ENCODE measurements at places on chromosomes 7 and 10.
A peak's percentile ranks its signal among the peaks of the same experiment; 100 is the strongest.

DNA sequence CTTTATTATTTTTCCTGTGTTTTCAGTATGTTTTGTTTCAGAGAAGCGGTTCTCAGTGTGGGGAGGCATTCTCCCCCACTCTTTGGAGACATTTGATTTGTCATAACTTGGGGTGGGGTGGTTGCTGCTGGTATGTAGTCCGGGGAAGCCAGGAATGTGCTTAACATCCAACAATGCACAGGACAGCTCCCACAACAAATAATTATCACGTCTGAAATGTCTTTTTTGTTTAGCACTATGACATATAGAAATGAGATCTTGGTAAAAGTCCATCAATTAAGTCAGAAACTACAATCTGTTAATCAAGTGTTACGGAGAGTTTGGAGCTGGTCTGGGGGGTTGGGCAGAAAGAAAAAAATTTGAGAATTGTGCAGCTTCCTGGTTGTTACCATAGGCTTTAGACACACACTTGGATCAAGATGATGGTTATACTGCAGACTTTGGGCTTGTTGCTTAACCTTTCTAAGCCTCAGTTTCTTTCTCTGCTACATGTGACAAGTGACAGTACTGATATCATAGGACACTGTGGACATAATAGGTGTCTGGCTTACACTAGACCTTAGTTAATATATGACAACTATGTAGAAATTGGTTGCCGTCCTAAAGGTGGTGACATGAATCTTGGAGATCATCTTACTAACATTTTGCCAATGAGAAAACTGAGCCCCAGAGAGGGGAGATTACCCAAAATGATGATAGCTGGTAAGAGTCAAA, 113.7 kb downstream of the LRMDA start:
- DNase-seq: no peak

GRCh38 chr10:9342885-9343570, 1288.5 kb downstream of the GATA3 start:
- no peak for DNase-seq

- no peak for DNase-seq
Measured at GRCh38 chr10:95531994-95532399, 29.2 kb downstream of the SORBS1 start.

DNA sequence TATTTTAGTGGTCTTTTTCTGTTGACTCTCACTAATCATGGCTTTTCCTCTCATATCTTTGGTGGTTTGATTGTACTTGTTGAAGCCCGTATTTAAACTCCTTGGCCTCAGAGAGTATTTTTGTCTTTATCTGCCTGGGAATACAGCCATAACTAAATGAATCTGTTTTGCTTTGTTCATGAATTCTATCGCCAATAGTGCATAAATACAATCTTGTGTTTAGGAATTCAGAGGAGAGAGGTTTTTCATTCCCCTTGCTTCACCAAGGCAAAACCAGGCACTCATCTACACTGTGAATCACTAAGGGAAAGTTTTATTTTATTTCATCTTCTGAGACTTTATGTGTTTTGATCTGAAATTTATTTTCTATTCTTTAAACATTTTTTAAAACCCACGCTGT, 152.7 kb downstream of the BICC1 start:
- no peak for DNase-seq

DNA sequence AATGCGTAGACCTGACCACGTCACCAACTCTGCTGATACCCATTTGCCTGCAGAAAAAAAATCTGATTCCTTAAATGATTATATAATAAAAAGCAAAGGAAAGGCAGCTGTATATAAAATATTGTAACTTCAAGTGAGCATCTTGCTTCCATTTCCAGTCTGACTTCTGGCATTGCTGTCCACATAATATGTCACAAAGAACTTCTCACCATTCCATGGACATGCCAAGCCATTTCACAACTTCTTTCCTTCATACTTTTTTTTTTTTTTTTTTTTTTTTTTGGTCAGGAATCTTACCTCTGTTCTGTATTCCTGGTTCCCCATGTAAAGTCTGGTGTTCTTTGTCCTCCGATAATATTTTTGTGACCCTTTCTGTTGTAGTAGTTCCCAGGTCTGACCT, 165.5 kb downstream of the SND1 start:
- no peak for DNase-seq

GRCh38 chr10:58660575-58661255, 148.0 kb downstream of the BICC1 start:
- no peak for DNase-seq

DNA sequence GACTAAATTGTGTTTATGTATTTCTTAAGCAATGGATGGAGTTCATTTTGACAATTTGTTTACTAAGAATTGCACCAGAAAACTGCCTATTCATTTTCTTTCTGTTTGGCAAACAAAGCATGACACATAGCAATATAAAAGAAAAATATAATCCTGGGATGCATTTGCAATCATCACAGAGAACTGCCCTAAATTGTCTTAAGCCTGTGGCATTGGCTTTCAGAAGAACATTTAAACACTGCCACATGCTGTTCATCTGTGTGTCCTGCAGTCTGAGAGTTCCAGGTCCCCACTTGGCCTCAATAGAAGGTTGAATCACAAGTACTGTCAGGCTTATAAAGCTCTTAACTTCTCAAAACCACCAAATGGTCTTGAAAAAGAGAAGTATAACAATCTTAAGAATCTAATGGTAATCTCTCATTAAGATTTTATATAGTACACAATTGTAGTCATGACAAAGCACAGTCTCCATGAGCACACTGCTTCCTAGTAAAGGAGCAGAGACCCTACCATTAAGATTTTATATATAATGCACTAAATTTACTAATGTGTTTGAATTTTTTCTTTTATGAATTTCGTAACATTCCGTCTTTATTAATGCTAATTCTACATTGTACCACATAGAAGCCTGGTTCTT, 29.9 kb downstream of the RNLS start:
- DNase-seq: peak; percentile 45

DNA sequence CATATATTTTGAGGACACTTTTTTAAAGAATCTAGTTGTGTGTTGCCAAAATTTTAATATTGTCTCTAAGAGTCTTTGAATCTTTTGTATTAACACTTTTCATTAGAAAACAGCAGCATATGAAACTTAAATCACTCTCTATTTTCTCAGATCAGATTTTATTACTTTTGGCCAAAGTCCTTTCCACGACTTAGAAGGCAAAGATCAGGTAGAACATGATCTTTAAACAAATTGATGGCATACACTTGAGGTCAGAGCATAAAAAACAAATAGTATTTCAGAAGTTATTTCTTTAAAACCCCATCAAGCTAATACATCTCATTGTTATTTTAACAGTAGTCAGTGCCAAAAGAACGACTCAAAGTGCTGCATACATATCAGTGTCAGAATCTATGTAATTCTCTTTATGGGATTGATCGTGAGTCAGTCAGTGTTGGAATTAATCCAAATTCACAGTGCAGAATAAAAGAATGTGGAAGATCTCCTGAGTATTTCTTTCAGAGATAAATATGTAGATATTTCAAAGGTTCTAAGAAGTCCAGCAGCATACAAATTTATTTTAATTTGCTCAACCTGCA, 9.6 kb upstream of the AGMO start:
- DNase-seq: no peak

- no peak for DNase-seq
Measured at GRCh38 chr10:4643471-4643870, 182.5 kb upstream of the AKR1E2 start.

DNA sequence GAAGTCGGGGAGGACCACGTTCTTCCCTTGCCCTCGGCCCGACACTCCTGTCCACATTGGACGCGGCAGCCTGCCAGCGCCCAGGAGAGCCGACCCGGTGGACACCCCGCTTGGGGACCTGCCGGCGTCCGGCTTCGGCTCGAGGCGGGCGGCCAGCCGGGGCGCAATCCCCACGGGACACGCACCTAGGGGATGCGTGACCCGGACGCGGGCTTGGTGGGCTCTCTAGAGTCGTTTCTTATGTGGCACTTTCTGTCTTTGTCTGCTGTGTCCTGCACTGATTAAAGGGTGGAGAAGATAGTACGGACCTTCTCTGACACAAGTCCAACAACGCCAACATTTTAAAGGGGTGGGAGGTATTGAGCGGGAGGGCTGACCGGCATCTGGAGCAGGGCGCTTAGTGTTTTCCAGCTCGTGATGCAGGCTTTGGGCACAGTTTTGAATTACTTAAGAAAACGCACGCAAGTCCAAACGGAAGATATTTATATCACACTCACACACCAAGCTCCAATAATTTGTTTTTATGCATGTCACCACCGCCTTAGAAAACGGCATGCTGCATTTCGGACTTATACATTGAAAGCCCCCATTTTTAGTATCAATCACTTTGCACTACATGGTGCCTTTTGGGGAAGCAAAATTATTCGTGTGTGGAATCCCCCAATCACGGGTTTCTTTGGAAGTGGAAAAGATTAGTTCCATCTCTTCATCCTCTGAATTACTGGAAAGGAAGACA, 3.9 kb upstream of the SPAG6 start:
- DNase-seq: no peak

DNA sequence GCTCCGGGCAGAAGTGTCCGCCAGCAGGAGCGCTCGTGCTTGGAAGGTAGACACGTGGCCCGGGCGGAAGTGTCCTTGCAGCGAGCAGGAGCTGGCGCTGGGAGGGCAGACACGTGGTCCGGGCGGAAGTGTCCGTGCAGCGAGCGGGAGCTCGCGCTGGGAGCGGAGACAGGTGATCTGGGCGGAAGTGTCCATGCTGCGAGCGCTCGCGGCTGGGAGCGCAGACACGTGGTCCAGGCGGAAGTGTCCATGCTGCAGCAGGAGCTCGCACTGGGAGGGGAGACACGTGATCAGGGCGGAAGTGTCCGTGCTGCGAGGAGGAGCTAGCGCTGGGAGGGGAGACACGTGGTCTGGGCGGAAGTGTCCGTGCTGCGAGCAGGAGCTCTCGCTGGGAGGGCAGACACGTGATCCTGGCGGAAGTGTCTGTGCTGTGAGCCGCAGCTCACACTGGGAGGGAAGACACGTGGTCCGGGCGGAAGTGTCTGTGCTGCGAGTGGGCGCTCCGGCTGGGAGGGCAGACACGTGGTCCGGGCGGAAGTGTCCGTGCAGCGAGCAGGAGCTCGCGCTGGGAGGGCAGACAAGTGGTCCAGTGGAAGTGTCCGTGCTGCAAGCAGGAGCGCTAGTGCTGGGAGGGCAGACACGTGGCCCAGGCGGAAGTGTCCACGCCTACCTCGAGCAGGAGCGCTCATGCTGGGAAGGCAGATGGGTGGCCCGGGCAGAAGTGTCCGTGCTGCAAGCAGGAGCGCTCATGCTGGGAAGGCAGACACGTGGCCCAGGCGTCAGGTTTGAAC, 41.1 kb upstream of the PRKAR1B start:
- no peak for DNase-seq

DNA sequence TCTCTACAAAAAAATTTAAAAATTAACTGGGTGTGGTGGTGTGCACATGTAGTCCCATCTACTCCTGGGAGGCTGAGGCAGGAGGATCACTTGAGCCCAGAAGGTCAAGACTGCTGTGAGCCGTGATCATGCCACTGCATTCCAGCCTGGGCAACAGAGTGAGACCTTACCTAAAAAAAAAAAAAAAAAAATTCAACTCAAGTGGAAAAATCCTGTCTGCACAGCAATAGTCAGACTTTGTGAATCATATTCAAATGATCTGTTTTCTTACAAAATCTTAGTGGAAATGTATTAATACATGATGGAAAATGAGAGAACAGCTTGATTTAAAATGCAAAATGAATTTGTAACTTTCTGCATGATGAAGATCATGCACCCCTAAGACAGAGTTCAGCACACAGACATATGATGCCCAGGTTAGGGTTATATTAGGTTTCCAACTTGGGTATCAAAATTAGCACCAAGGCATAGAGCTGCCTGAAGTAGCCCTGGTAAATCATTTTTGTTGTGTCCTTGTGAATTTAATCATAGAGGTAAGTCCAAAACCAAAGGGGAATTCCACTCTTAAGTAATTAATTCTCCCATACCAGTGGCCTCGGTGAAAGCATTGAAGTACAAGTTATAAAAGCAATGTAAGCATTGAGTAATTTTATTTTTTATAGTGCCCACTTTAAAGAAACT, 93.8 kb downstream of the ADD3 start:
- no peak for DNase-seq

DNA sequence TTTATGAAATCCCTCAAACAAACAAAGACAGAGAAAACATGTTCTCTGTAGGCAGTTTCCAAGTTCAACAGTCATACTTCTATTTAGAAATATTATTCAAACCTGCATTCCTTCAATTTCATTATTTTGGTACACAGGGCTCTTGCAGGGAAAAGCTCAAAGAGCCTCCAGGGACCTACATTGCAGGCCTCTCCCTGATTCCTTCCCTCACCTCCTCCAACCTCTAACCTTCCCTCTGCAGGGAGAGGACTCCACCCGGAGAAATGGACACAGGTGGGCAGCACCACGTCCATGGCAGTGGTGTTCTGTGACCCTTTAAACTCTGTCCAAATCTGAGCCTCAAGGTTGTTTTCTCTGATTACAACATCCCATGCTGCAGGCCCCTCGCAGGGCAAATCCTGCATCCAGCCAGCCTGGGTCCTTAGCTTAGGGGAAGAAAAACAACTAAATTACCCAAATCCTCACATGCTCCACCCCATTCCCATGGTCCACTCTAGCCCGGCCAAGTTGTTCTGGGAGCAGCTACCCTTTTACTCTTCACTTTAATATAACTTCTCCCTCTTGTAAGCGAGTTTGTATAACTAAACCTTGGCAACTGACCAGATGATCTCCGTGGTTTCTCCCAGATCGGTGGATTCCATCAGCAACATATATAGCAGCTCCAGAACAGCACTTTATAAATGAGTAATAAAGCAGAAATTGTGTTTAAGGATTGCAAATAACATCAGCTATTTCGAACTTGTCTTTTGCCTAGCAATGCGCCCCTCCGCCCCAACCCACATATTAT, 129.8 kb downstream of the CUBN start:
- no peak for DNase-seq

DNA sequence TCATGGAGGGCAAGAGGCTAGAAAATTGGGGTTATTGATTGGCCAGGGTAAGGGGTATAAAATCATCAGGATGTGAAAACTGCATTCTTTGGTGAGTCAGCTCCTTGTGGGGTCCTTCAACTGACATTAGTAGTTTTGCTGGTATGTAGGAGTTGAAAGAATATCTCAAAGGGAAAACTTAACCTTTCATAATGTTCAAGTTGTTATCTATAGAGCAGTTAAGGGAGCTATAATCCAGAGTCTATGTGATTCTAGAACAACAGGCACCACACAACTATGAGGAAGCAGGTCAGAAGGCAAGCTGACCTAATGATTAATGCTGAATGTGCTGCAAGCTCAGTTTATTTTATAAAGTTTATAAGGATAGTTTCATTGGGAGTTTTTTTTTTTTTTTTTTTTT, 13.7 kb downstream of the PRPS1L1 start:
- no peak for DNase-seq

DNA sequence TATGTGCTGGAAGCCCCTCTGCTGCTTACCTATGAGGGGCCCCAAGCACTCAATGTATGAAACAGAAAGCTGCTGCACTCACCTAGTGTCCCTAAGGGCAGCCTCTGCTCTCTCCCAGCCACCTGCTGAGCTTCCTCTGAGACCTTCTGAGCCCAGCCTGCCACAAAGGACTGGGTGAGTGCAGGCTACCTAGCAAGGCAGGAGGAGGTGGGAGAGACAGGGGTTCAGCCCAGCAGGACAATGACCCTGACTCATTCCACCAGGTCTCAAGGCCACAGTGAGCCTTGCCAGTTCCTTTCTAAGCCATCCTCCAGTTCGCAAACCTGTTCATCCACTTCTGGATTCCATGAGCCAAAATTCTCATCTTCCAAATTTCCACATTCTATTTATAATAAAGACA, 16.3 kb downstream of the VOPP1 start:
- DNase-seq: peak; percentile 2

GRCh38 chr10:76769161-76769560, 868.4 kb downstream of the KCNMA1 start:
- DNase-seq: no peak

- DNase-seq: no peak
Measured at GRCh38 chr10:131726967-131727366, 173.8 kb upstream of the PPP2R2D start.

GRCh38 chr7:55490099-55490498, 82.2 kb downstream of the VOPP1 start:
- no peak for DNase-seq
